ENCODE measurements at places on chromosomes 11 and 22.

DNA sequence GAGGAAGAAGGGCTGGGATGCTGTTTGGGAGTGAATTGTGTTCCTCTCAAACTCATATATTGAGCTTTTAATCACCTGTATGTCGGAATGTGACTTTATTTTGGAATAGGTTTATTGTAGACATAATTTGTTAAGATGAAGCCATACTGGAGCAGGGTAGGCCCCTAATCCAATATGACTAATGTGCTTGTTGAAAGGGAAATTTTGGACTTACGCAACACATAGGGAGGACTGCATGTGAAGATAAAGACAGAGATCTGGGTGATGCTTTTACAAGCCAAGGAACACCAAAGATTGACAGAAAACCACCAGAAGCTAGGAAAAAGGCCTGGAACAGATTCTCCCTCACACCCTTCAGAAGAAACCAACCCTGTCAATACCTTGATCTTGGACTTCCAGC lies 43.2 kb upstream of the OVCH2 start:
- no peak for DNase-seq

DNA sequence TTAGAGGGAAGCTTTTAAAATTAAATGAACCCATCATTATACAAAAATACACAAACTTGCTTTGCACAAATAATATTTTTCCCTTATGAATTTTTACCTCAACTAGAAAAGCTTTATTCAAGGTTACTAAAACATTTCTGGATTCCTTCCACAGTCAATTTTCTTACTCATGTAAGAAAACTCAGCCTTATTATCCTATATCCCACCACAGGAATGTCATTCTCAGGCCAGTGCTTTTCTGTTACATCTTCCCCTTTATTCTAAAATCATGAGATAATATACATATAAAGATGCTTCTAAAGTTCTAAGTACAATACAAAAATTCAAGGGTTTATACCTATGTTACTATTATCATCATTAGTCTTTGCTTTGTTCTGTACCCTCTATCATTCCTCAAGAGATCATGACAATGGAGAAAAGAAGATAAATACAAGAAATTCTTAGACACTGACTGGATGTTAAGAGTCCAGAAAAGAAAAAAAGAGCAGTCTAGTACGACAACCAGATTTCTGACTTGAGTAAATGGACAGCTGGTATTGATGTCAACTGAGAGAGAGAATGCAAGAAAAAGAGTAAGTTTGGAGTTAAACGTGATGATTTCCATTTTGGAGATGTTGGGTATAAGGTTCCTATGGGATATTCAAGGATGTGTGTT lies 60.3 kb downstream of the MTMR2 start:
- DNase-seq, result no peak

DNA sequence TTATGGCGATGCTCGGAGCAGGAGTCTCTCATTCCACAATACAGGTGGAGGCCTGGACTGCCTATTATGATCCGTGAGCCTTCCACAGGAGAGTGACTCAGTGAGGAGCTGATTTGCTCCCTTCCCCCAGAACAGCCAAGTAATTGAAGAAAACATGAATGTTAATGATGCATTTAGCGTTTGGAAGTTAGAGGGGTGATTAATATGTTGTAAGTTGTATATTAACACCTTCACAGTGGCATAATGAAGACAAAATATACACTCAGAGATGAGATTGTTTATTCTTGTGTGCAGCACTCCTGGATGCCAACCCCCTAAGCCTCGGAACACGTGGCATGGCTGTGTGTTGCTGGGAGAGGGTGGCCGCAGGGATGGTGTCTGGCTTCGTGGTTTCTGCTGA lies 98.6 kb downstream of the GRIK4 start:
- DNase-seq, result no peak

- no peak for DNase-seq
Observed at GRCh38 chr11:69655479-69656428, 14.8 kb downstream of the CCND1 start.

DNA sequence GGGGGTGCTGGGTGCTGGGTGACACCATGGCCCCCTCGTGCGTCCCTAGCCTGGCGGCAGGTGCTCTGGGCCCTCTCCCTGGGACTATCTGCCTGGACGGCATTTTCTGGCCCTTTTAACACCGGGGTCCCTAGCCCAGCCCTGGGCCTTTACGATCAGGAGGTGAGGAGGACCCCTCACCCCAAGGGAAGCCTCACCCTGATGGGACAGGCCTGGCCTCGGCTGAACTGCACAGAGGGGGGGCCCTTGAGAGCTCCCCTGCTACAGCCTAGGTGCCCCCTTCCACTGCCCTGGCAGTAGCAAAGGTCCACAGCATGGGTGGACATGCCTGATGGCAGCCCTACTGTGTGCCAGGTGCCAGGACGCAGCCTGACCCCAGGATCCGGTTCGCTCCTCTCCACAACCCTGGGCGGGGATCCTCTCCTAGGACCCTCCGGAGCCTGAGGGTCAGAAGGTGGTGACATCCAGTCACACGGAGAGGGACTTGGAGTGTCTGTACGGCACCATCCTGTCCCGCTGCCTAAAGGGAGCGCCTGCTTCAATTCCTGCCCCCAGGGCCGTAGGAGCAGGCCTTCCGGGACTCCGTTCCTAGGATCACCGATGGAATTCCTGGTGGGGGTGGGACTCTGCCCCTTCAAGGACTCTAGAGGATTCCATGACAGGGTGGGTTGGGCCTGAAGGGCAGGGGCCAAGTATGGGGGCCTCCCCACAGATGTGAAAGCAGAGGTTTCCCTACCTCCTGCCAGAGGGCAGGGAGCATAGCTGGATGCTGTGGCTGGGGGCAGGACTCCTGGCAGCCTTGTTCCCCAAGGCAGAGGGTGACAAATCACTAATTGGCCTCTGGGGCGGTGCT lies 33.0 kb upstream of the TH start:
- DNase-seq, result no peak

Measured in caudate nucleus (tissue), 63 donors.